ENCODE measurements at places on chromosomes 11 and 22. TPM values are rescaled to one million over a fixed set of nuclear protein-coding genes. Genes with fewer than 3 reads are reported as not detected.

VSIG2 gene
- not detected for total RNA-seq

SLC22A12 gene
- total RNA-seq = not detected

MED19 gene
- 10.9 TPM for total RNA-seq

GPHA2 gene
- total RNA-seq = not detected

CBLIF gene
- not detected for total RNA-seq

CABP7 gene
- not detected for total RNA-seq

OR10A2 gene
- total RNA-seq = not detected

SLC22A6 gene
- total RNA-seq = not detected

- peak; percentile 69 for DNase-seq
Measured at GRCh38 chr11:2532704-2533586, 88.1 kb downstream of the KCNQ1 start.

GRCh38 chr22:44354288-44354687 is 41.5 kb upstream of the SHISAL1 start:
- DNase-seq = no peak

DNA sequence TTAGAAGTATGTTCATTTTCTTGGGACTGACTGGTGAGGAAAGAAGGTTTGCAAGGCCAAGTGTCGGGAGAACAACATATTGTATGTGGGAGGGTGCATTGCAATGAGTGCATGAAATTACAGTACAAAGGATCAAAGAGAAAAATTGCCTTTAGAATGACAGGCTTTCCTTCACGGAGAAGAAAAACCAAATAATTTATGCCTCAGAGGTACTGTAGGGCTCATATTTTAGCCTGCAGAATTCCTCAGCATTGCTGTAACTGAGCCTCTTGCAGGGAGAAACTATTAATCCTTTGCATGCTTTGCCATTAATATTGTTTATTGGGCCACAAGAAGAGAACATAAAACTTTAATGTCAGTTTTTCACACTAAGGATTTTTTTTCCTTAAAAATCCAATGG is 60.1 kb downstream of the LRRC4C start:
- DNase-seq = no peak

DNA sequence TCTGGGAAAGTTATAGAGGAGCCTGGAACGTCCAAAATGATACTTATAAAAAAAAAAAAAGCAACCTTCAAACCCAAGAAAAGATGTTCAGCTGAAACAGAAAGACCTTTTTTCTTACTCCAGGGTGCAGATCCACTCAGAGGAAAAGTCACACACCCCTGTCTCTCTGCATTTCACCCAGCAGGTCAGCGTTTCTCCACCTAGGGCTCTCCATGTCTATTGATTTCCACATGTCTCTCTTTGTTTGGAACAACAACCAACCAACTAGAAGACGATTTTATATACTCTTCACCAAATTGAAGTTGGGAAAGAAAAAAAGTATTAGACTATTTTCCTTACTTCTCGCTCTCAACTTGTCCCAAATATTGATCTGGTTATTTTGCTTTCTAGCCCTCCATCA is 42.2 kb upstream of the BLID start:
- DNase-seq = no peak

DNA sequence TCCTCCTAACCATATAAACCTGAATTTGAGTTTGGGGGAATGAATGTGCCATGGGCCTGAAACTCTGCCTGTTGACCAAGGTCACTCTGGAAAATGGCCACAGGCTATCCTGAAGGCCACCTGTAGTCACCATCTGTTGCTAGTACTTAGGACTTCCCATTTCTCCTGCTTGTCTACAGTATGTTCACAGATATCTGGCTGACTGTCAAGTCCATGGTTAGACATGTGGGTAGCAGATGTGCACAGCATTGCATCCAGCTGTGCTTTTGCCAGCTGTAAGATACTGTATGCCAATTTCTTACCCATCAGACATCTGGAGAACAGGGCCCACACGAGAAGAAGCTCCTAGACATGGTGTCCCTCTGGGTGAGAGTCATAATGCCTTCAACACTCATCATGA is 475.4 kb downstream of the INSC start:
- DNase-seq = no peak

- DNase-seq = peak; percentile 76
Measured at GRCh38 chr22:38753948-38754750, 1.6 kb downstream of the SUN2 start.

GRCh38 chr22:50544078-50544745 is 1.5 kb upstream of the KLHDC7B start:
- no peak for DNase-seq

DNA sequence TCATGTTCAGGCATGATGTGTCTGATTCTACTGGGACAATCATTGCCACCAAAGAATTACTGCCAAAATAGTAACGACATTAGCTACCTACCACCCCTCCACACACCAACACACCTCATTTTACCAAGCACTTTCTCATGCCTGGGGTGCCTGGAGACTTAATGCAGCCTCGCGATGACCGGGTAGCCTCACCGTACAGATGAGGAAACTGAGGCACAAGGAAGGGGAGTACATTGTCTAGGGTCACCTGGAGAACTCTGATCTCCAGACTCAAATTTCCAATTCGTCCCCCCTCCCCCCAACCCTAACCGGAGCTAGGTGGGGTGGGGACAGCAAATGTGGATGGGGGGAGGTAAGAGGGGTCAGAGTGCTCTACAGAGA is 2.7 kb upstream of the RTN4RL2 start:
- no peak for DNase-seq
